ENCODE measurements at places on chromosomes 3 and 15.

- no peak for DNase-seq
Measured at GRCh38 chr3:38257583-38257982, 8.0 kb upstream of the SLC22A13 start.

GRCh38 chr15:84831028-84831427, 13.9 kb downstream of the ALPK3 start:
- DNase-seq = no peak

- no peak for DNase-seq
Measured at GRCh38 chr3:168416446-168416845, 320.7 kb upstream of the GOLIM4 start.

GRCh38 chr3:188339410-188340295, 185.7 kb downstream of the LPP start:
- no peak for DNase-seq

- no peak for DNase-seq
Measured at GRCh38 chr15:59018833-59019232, 31.4 kb downstream of the RNF111 start.

- DNase-seq = no peak
Measured at GRCh38 chr3:172066880-172067796, 27.8 kb downstream of the FNDC3B start.

DNA sequence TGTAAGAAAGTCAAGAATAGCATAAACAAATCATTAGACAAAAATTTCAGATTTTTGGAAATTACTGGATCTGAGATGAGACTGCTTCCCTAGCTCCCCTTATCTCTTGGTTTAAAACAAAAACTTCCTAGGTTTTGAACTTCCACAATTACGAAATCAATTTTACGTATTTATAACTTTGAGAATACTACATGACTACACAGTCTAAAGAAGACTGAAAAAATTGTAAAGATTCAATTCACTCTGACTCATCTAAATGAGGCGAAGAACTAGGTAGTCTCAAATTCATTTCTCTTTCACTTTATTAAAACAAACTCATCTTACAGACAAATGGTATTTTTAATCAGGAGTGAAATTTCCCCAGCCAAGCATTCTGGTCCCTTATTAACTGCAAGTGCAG, 10.3 kb downstream of the CCDC54 start:
- no peak for DNase-seq

All from HFFc6 (cell line).